ENCODE measurements at places on chromosomes 3 and 15.

GRCh38 chr3:126415661-126416591 lies 21.2 kb downstream of the CFAP100 start:
- DNase-seq, result no peak

DNA sequence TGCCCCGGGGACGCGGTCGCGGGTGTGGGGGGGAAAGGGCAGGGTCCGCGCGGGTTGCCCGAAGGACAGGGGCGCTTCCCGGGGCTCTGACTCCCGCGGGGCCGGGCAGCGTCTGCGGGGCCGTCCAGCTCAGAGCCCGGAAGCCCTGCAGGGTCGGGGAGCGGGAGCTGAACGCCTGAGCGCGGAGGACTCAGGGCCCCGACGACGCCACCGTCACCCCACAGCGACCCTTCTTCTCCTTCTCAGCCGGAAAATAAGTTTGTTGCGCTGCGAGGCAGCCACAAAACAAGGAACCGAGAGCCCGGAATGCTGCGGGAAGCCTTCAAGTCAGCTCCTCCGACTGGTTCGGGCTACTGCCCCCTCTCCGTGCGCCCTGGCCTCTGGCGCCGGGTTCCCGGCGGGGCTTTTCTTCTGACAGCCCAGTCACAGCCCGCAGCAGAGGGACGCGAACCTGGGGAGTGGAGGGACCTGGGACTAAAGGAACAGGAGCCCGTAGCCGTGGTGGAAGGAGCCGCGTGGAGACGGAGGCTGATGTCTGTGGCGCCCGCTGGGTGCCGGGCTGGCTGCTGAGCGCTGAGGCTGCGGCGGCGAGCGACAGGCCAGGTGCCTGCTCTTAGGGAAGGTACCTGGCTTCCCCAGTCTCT lies 484 bp downstream of the CNTN4 start:
- peak; percentile 76 for DNase-seq

DNA sequence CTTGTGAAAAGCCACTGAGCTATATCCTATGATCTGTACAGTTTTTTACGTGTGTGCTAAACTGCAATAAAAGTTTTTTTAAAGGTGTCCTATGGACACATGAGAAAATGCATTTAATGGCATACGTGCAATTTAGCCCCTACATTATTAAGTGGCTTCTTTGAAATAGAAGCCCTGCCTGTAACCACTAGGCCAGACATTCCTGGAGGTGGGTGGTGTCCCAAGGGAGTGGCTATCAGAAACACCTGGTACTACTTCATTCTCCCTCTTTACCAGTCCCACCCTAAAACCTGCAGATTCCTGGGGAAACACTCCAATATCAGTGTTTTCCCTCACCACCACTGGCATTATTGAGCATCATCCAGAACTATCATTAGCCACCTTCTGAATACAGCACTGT lies 100.0 kb downstream of the OXNAD1 start:
- no peak for DNase-seq

- peak; percentile 38 for DNase-seq
Measured at GRCh38 chr3:70606018-70606417, 293.6 kb upstream of the MDFIC2 start.

DNA sequence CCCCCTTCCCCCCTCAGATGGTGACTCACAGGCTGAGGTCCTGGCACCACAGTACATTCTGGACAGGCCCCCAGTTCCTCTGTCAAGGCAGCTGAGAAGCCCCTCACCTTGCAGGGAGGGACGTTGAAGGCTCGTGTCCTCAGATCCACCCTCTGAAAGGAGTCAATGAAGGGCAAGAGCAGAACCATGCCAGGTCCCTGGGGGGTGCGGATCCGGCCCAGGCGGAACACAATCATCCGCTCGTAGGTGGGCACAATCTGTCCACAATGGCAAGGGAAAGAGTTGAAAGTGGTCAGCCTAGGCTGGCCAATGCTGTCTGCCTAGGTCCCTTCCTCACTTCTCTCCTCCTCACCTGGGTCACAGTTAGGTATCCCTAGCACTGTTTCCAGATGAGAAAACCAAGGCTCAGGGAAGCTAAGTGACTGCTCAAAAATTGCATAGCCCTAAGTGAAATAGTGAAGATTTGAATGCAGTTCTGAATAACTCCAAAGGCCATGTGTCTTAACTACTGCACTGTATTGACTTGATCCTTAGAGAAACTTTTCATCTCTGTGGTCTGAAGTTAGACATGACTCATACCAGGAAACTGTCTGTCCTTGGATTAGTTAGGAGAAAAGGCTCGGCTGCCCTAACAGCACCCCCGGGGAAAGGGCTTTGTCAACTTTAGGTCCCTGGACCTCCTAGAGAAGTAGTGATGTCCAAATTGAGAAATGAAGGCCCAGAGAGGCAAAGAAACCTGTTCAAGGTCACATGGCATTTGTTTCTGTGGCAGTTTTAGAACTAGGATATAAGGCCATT lies 2.9 kb downstream of the STOML1 start:
- DNase-seq, result no peak

- no peak for DNase-seq
Measured at GRCh38 chr15:71005895-71006294, 109.4 kb upstream of the THSD4 start.

GRCh38 chr15:53910852-53911251 lies 67.4 kb upstream of the UNC13C start:
- DNase-seq, result peak; percentile 15

- DNase-seq, result peak; percentile 58
Measured at GRCh38 chr3:170584585-170585007, 1.3 kb downstream of the SLC7A14 start.

DNA sequence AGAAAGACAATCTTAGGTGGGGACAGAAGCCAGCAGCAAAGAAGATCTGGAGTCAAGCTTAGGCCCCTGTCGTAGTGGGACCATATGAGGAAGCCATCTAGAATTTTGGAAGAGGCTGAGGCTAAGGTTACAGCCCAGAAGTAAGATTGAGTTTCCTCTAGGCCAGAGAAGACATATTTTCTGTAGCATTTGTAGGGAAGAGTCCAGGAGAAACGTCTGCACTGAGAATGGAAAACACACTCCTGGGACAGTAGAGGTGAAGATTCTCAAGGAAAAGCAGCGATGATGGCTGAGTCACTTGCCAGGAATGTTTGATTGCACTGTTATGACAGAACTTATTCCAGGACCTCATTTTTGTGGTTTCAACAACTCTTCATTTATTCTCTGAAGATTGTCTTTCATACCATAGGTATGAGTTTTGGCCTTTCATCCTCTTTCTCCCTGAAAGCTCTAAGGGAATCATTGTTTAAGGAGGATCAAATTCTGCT lies 107.2 kb downstream of the GTPBP8 start:
- no peak for DNase-seq
